ENCODE measurements at places on chromosomes 3 and 15.

DNA sequence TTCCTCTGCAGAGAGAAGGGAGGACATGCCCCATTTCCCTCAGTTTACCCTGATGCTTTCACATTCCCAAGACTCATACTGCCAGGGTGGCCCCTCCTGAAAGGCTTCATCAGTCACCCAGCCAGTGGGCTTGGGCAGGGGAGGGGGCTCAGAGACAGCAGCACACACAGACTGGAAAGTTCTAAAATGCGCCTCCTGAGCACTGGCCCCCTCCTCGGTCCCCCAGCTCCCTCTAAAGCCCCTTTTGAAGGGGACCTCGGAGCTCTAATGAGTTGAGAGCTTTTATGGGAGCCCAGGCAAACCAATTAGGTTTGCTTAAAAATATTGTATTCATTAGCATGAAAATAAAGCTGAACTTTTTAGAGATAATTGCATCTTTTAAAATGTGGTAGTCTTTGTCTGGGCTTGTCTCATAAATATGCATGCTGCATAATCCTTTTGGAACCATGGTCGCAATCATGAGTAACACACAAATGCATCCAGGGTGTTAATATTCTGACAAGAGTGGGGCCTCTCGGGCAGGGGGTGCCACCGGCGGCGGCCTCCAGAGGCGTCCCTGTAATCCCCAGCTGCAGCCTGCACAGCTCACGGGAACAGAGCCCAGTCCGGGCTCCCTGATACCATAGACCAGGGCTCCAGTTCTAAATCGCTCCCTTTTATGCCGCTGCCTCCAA lies 78.5 kb downstream of the RPLP1 start:
- DNase-seq, result no peak

DNA sequence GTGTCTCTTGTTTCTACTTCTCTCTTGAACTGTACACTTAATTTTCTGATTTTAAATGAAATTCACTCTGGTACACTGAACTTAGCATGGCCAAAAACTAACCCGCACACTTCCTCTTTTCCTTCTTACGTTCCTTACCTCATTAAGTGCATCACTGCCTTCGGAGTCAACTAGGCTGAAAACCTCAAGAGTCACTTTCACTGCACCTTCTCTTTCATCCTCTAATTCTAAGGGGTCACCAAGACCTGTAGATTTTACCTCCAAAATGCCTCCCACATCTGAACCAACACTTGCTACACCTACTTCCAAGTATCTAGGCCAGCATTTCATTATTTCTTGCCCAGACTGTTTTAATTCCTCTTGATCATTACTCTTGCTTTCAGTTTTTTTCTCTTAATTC lies 6.6 kb downstream of the CBLB start:
- no peak for DNase-seq

DNA sequence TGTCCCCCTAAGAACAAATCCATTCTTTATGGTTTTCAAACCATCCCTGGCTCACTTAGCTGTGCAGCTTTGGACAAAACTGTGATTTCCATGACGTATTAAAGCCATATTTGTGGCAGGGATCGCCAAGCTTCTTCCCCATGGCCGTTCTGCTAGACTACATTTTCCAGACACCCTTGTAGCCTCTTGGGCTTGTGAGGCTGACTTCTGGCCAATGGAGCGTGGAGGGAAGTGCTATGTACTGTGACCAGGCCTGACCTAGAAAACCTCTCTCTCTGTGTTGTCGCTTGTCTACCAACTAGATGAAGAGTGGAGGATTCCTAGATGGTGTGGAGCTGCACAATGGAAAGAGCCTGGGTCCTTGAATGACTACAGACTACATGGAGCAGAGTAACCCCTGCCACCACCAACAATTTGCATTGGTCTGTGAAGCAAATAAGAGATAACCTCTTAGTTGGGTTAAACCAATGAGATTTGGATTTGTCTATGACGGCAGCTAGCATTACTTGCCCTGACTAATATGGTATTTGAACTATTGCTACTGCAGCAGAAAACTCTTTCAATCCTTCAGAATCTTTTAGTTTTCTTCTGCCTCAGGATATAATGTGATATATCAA lies 22.1 kb upstream of the MGLL start:
- no peak for DNase-seq

GRCh38 chr3:30988769-30989168 lies 94.3 kb upstream of the GADL1 start:
- DNase-seq, result no peak

DNA sequence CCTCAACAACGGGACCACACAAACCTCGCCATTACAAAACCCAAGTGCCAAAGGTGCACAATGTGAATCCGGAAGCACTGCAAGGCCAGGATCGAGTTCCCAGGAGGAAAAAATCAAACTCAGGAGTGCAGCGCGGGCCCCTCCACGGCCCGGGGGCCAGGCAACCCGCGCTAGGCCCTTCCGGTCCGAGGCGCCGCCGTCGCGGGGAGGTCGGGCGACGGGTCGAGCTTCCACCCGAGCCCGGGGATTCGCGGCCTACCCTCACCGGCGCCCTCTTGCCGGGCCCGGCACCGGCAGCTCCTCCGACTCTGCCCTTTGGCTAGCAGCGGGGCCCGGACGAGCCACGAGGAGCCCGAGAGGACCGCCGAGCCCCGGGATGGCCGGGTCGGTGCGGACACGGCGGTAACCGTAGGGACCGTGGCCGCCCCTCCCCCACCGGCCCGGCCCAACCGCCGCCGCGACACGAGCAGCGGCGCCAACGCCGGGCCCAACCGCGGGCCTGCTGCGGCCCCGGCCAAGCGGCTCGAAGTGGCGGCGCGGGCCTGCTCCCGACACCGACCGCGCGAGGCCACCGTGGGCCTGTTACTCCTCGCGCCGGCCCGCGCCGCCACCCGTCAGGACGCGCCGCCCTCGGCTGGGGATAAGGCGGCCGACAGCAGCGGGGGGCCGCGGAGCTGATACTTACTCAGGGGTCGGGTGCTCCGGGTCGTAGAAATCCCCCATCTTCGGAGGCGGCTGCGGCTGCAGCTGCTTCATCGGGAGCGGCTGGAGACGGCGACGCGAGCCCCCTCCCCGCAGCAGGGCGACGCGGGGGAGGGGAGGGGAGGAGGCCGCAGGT lies 525 bp downstream of the SETD2 start:
- no peak for DNase-seq

DNA sequence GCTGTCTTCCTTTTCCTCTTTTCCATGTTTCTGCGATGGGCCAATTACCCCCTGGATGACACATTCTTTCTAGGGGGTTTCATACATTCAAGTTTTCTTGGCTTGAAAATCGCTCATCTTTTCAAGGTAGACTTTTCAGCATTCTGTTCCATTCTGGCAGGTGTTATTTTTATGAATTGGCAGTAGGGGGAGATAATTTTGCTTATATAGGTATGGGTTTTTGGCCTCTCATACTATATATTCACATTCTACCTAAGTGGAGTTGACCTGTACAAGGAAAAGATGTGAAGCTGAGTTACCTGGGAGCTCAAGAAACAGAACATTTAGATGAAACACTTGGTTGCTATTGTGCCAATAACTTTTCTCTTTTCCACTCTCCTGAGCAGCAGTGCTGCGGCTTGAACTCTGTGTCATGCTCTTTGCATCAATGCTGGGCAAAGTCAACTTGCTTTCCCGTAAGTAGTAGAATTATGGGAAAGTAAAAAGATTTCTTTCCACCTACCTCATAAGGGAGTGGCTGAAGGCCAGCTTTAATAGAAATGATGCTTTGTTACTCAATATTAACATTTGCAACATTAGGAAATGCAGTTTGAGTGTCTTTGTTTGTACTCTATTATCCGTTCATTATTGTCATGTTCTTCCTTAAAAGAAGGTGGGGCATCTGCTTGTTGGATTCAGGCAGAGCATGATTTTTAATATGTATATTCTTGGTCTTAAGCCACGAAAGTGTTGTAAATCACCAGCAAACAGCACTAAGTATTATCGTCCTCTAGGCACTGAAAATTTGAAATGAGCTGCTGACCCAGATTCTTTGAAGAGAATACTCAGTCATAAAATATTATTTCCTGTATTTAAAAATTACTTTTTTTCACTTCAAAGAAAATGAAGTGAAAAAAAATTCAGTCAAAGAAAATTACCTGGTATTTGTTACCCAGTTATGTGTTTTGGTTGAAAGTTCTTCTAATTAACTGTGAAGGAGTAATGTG lies 27.7 kb upstream of the MFSD1 start:
- peak; percentile 64 for DNase-seq

DNA sequence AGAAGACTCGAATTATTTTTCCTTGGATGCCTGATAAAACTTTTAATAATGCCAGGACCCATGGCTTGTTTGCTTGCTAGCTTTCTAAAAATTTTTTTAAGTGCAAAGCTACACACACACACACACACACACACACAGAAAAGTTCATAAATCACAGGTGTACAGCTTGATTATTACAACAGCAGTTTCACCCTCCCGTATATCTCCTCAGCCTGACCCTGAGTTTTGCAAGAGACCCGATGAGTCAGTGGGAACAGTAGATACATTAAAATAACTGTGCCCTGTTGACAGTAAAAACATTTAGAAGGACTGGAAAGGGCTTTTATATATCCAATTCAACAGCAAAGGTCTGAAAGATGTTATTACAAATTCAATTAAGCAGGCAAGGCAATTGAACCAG lies 46.7 kb downstream of the EMC4 start:
- peak; percentile 75 for DNase-seq

GRCh38 chr3:185583925-185584324 lies 2.2 kb upstream of the SENP2 start:
- no peak for DNase-seq
